ENCODE measurements at places on chromosomes 11 and 22.

DNA sequence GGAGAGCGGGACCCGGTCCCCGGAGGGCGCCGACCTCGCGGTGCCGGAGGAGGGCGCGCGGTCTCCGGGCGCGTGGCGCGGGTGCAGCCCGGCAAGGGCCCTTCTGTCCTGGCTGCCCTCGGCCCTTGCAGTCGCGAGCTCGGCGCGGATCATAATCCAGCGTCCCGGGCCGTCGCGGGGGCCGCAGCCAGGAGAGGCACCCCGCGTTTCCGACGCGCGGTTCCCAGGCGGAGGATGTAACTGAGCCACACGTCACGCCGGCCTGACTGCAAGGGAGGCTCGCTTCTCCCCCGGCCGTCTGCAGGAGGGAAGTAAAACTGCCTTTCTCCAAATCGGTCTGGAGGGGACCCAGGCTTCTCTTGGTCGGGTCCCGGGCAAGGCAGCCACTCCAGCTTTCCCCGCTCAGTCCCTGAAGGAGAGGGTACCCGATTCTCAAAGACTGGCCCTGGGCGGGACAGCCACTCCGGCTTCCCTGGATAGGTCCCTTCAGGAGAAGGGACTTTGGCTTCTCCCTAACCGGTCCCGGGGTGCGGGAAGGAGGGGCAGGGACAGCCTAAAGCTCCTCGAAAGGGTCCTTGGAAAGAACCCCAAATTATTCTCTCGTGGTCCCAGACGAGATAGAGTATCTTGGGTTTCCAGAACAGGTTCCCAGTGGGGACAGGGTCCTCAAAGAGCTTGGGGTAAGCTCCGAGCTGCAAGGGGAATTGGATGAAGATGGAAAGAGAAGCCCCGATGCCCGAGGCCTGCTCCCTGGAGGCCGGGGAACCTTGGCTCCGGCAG lies 836 bp downstream of the SPON1 start:
- DNase-seq: no peak

DNA sequence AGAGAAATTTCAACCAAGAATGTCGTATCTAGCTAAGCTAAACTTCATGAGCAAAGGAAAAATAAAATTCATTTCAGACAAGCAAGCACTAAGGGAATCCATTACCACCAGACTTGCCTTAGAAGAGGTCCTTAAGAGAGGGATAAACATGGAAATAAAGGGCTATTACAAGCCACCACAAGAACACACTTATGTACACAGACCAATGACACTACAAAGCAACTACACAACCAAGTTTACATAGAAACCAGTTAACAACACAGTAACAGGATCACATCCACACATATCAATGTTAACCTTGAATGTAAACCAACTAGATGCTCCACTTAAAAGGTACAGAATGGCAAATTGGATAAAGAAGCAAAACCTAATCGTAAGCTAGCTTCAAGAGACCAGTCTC lies 38.0 kb downstream of the TMEM123 start:
- no peak for DNase-seq

GRCh38 chr11:100878474-100878873 lies 191.4 kb downstream of the ARHGAP42 start:
- DNase-seq: no peak

DNA sequence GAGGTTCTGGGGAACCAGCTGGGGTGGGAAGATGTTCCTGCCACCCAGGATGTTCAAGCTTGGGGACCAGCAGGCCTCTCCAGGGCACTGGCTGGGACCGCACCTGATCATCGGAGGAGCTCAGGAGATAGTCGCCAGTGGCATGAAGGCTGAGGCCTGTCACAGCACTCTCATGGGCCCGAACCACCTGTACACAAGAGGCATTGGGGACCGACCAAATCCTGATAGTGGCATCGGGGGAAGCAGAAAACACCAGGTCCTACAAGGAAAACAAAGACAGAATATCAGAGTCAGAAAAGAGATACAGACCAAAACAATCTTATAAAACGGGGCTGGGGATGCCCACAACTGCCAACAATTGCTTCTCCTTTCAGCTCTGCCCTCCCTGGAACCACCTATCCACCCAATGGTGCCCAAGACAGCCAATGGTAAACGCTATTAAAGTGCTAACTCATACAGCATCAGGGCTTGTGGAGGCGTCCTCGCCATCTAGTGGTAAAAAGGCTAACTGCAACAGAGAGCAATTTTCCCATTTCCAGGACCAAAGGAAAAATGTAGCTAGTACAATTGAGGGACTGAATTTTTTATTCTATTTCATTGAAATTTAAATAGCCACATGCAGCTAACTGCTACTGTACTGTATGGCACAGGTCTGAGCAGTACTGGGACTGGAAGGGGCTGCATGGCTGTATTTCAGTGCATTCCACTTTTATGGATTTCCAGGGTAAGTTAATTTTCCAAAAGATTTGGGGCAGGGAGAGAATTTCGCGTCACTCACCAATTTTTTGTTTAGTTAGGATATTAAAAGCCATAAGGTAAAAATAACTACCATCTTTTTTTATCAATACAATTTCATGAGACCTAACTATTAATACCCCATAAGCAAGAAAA lies 7.1 kb downstream of the PRPF19 start:
- peak; percentile 29 for DNase-seq

GRCh38 chr11:123052901-123053721 lies 8.8 kb downstream of the HSPA8 start:
- DNase-seq: no peak

DNA sequence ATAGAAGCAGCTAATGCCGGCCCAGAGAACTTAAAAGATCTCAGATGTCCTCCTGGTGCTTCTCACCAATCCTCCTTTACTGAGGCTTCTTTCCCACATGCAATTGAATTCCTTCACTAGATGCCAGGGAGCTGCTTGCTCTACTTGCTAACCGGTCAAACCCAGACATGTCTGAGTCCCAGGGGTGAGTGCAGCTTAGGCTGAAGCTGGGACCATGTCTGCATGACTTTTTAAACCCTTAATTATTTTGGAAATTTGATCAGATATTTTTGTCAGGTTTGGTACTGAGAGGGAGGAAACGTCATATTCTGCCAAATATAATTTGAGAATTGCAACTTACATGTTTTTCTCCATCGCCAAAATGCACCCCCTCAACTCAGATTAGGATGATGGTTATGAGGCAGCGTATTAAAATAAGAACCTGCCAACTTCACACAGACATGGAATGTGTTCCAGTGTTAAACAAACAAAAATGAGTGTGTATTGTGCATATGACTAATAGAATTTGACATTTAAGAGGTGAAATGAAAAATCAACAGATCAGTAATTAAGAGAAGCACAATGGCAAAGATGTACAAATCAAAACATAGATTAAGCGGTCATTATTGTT lies 529.5 kb downstream of the ETS1 start:
- no peak for DNase-seq

- DNase-seq: no peak
Measured at GRCh38 chr11:23314162-23314561, 453.9 kb upstream of the CCDC179 start.

All from NCI-H1048 (cell line).